Thoracic aorta (tissue), 2 donors: ENCODE measurements at places on chromosomes 2 and 18. TPM values are rescaled to one million over a fixed set of nuclear protein-coding genes. Genes with fewer than 3 reads are reported as not detected.

DNA sequence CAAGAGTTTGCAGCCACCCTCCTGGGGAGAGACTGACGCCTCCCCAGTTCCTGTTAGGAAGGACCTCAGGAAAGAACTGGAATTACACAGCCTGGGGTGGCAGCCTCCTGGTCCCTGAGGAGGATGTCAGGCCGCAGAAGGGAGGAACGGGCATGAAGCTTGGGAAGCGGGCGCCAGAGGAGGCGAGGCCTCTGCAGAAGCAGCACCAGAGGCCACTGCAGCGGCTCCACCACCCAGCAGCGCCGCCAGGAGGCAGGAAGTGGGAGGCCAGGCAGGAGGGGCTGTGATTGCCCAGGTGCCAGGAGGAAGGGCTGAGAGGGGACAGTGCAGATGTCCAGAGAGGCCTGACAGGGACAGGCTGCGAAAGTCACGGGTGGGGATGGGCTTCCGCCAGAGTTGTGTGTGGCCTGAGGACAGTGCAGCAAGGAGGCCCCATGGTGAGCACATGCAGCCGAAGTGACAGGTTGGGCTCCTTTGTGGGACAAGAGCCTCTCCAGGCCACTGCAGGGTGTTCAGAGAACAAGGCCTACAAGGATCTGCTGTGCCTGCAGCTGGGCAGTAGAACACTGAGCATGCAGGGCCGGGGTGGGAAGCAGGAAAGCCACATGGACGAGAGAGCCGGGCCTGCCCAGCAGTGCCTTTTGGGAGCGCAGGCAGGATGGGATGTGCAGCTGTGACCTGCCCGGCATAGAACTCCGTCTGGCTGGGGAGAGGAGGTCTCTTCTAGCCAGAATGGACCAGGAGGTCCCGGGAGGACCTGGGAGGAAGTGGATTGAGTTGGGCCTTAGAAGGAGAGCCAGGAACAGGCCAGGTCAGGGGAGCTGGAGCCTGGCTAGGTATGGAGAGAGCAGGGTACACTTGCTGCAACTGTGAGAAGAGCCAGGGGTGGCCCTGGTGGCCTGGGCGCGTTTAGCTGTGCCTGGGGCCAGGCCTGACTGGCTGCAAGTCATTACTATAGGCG is 39.1 kb upstream of the ALPP start:
- no peaks in the 10 kb centered on the region for H3K4me1 ChIP-seq
- H3K27ac ChIP-seq: no peak overlapping the region
- no peak for DNase-seq
- H3K4me3 ChIP-seq: no peak overlapping the region
- H3K27me3 ChIP-seq: no peaks in the 10 kb centered on the region

DNA sequence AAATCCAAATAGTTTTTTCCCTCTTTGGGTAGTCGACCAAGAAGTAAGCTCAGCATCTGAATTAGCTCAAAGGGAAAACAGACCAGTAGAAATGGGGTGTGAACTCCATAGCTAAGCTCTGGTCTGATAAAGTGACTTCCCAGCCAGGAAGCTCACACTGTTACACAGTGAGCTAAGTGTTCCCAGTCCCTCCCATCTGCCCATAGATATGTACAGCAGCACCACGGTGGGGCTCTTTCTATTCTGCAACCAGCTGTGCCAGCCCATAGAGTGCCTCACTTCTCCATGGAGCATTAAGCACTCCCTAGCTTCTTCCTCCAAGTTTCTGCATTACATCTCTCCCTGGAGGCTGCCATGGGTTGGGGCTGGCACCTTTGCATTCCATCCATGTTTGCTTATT is 27.6 kb upstream of the NEMP2 start:
- no peaks in the 10 kb centered on the region for H3K4me1 ChIP-seq
- no peak for DNase-seq
- H3K36me3 ChIP-seq: no peaks in the 10 kb centered on the region
- no peak overlapping the region for H3K4me3 ChIP-seq
- H3K27me3 ChIP-seq: no peaks in the 10 kb centered on the region

DNA sequence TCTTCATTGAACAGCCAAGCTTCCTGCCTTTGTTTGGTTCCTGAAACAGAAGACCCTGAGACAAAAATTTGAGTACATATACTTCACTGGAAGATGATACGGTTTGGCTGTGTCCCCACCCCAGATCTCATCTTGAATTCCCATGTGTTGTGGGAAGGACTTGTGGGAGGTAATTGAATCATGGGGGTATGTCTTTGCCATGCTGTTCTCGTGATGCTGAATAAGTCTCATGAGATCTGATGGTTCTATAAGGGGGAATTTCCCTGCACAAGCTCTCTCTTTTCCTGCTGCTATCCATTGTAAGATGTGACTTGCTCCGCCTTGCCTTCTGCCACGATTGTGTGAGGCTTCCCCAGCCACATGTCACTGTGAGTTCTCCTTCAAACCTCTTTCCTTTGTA is 76.5 kb downstream of the BABAM2 start:
- no peaks in the 10 kb centered on the region for H3K36me3 ChIP-seq
- H3K4me1 ChIP-seq: no peaks in the 10 kb centered on the region
- H3K27me3 ChIP-seq: no peaks in the 10 kb centered on the region
- DNase-seq: no peak
- H3K4me3 ChIP-seq: no peak overlapping the region

DNA sequence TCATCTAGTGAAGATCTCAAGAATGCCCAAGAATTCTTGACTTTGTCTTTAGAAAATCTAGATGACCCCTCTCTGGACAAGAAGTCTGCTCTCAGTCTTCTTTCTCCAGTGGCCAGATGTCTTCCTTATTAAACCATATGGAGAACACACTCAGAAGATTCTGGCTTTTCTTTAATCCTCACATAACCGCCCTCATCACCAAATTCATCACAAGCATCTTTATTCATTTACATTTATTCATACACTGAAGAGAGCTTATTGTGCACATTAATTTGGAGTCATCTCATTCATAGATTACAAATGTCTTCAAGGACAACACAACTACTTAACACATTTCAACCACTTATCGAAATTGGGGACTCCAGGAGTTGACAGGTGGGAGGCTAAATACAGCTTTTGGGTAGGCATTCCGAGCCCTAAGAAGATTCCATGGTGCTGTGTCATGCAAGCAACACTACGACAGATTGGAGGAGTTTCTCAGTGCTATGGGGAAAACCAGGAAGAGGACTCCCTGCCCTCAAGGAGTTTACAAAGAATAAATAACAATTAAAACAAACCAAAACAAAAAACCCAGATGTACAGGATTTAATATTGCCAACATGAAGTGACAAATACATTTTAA is 64.8 kb upstream of the LCLAT1 start:
- H3K27me3 ChIP-seq: no peaks in the 10 kb centered on the region
- H3K4me3 ChIP-seq: no peak overlapping the region
- H3K27ac ChIP-seq: no peak overlapping the region
- H3K36me3 ChIP-seq: no peaks in the 10 kb centered on the region

DNA sequence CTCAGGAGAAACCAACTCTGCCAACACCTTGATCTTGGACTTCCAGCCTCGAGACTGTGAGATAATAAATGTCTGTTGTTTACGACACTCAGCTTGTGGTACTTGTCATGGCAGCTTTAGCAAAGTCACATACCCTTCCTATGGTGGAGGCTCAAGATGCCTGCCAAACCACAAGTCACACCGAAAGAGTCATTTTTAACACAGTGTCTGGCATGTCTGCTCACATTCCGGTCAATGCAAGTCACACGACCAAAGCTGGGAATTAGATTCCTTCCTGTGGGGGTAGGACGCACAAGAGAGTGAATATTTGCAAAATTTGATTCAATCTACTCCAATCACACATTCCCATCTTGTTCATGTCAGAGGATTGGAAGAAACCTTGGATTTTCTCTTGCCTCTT is 24.6 kb downstream of the KCNE4 start:
- no peaks in the 10 kb centered on the region for H3K27me3 ChIP-seq
- H3K27ac ChIP-seq: no peak overlapping the region
- no peak for DNase-seq
- H3K4me1 ChIP-seq: no peaks in the 10 kb centered on the region
- H3K36me3 ChIP-seq: no peaks in the 10 kb centered on the region

GRCh38 chr2:195677884-195678283 is 20.9 kb downstream of the SLC39A10 start:
- H3K27me3 ChIP-seq: no peaks in the 10 kb centered on the region
- no peaks in the 10 kb centered on the region for H3K36me3 ChIP-seq
- DNase-seq: no peak
- H3K4me3 ChIP-seq: no peak overlapping the region
- no peak overlapping the region for H3K27ac ChIP-seq

DNA sequence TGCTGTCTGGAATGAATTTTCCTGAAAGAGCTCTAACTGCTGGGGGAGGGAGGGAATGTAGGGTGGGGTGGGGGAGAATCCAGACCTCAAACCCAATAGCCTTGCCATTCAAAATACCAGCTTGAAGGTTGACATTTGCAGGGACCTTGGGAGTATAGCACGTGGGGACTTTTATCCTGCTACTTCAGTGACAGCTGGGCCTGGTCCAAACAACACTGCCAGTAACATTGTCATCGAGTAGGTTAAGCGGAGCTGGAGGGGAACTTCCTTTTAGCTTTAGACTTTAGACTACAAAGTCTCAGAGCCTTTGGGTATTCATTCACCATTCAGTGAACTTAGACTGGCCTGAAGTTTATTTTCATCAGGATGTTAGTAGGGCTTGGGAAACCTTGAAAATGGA is 248.7 kb downstream of the MEIS1 start:
- DNase-seq: no peak
- H3K4me3 ChIP-seq: no peak overlapping the region
- no peak overlapping the region for H3K27ac ChIP-seq
- no peaks in the 10 kb centered on the region for H3K27me3 ChIP-seq

DNA sequence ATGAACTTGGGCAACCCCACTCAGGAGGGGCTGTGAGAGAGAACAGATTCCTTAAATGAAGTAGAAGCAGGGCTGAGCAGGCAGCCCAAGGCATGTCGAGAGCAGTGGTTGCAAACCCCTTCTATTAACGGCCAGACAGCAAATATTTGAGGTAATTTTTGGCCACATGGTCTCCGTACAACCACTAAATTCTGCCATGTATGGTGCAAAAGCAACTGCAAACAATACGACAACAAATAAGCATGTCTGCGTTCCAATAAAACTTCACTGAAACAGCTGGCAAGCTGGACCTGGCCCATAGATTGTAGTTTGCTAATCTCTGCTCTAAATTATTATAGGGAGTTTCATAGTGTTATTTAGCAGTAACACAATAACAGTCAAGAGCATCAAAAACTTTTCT is 217.0 kb upstream of the ZNF521 start:
- no peak overlapping the region for H3K4me3 ChIP-seq
- H3K4me1 ChIP-seq: no peaks in the 10 kb centered on the region
- no peak overlapping the region for H3K27ac ChIP-seq

- DNase-seq: no peak
- no peaks in the 10 kb centered on the region for H3K27me3 ChIP-seq
- no peak overlapping the region for H3K27ac ChIP-seq
These were observed 7.1 kb downstream of the VPS54 start for GRCh38 chr2:64012115-64012514.

GRCh38 chr2:237447496-237447895 is 33.5 kb upstream of the COL6A3 start:
- DNase-seq: no peak

GRCh38 chr2:118988706-118989105 is 46.7 kb downstream of the MARCO start:
- no peaks in the 10 kb centered on the region for H3K4me1 ChIP-seq
- no peak overlapping the region for H3K27ac ChIP-seq
- H3K4me3 ChIP-seq: no peak overlapping the region
- DNase-seq: no peak
- H3K27me3 ChIP-seq: no peaks in the 10 kb centered on the region

GRCh38 chr18:56521263-56521662 is 117.1 kb downstream of the TXNL1 start:
- H3K36me3 ChIP-seq: no peaks in the 10 kb centered on the region
- H3K27me3 ChIP-seq: no peaks in the 10 kb centered on the region
- no peak overlapping the region for H3K27ac ChIP-seq
- no peak for DNase-seq

DNA sequence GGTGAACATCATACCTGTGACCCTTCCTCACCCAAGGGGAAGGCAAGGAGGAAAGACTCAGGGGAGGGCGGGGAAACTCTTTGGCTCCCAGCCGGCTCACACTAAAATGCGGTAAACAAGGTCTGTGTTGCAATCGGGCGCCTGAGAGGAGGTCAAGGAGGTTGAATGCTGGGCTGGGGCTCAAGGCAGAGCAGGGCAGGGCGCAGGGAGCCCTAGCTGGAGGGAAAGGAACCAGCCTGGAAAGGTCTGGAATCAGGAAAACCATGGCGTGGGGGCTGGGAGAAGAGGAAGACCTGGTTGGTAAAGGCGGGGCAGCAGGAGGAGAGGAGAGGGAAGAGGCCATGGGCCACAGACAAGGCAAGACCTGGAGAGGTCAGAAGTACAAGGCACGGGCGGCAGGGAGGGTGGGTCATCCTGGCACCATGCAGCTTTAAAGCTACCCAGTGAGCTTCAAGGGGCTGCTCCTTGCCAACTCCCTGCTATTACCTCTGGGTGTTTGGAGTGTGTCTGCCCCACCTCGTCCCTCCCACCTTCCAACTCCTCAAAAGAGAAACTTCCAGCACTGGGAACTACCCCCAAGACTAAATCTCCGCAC is 4.8 kb upstream of the TMEM37 start:
- H3K4me1 ChIP-seq: peaks cover 13% of the 10 kb centered on the region
- H3K27me3 ChIP-seq: no peaks in the 10 kb centered on the region
- no peaks in the 10 kb centered on the region for H3K36me3 ChIP-seq
- no peak overlapping the region for H3K4me3 ChIP-seq

- H3K27ac ChIP-seq: no peak overlapping the region
- no peaks in the 10 kb centered on the region for H3K4me1 ChIP-seq
- no peak for DNase-seq
- no peaks in the 10 kb centered on the region for H3K36me3 ChIP-seq
- no peaks in the 10 kb centered on the region for H3K27me3 ChIP-seq
These were observed 358.3 kb downstream of the ZNF521 start for GRCh38 chr18:24993628-24994027.

- no peaks in the 10 kb centered on the region for H3K27me3 ChIP-seq
- H3K4me1 ChIP-seq: no peaks in the 10 kb centered on the region
- H3K27ac ChIP-seq: no peak overlapping the region
- DNase-seq: no peak
- H3K36me3 ChIP-seq: no peaks in the 10 kb centered on the region
These were observed 53.2 kb upstream of the CUL3 start for GRCh38 chr2:224638301-224638823.

DNA sequence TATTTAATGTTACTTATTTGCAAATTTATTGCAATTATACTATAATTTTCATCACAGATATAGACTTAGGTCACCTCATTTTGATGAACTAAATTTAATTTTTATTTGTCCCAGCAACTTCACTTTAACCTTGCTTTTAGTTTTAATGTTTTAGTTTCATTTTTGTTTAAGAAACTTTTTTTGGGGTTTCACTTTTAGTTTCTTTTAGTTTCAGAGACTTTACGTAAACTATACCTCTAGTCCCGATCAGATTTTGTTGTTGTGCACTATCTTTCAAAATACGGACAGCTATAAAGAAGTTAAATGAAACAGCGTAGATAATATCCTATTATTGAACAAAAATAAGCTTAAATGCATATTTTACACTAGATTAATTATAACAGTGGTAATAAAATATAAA is 460.5 kb downstream of the ERBB4 start:
- H3K36me3 ChIP-seq: no peaks in the 10 kb centered on the region
- H3K27ac ChIP-seq: no peak overlapping the region
- peak overlapping the region; percentile 28 for H3K4me3 ChIP-seq
- DNase-seq: no peak

SMARCAL1 gene
- 28.4 TPM for total RNA-seq

LDLRAD4 gene
- total RNA-seq: 135 TPM

TRABD2A gene
- total RNA-seq: 0.54 TPM

TDRD15 gene
- total RNA-seq: 0.42 TPM

COLEC11 gene
- total RNA-seq: 22.5 TPM

SPEG gene
- total RNA-seq: 455 TPM

SERPINB13 gene
- total RNA-seq: not detected
